ENCODE measurements at places on chromosomes 5 and 9. TPM values are rescaled to one million over a fixed set of nuclear protein-coding genes. Genes with fewer than 3 reads are reported as not detected.

SPACA9 gene
- total RNA-seq, result 2.0 TPM

PCDH12 gene
- total RNA-seq, result 2.4 TPM

APBA1 gene
- 24.9 TPM for total RNA-seq

DNA sequence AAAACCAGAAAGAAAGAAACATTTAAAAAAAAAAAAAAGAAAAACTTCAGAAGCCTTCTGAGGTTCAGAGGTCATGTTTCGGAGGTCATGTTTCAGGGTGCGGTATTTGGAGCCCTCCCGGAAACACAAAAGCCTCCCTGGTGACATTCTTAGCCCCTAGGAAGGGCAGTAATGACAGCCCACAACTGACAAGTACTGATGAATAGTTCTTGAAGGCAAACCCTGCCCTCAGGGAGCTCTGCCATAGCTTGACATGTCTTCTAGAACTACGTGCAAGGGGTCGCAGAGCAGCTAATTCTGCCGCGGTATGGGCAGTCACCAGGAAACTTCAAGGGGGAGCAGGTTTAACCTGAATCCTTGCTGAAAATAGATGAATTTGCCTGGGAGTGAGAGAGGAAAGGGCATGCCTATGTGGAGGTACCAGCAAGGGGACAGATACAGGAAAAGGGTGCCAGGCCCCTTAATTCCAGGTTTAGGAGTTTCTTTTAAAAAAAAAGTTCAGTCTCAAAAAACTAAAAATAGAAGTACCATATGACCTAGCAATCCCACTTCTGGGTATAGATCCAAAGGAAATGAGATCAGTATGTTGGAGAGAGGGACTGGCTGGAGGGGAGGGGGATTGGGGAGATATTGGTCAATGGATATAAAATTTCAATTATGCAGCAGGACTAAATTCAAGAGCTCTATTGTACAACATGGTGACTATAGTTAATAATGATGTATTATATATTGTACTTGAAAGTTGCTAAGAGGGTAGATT is 98.4 kb downstream of the C9orf152 start:
- DNase-seq, result no peak

DNA sequence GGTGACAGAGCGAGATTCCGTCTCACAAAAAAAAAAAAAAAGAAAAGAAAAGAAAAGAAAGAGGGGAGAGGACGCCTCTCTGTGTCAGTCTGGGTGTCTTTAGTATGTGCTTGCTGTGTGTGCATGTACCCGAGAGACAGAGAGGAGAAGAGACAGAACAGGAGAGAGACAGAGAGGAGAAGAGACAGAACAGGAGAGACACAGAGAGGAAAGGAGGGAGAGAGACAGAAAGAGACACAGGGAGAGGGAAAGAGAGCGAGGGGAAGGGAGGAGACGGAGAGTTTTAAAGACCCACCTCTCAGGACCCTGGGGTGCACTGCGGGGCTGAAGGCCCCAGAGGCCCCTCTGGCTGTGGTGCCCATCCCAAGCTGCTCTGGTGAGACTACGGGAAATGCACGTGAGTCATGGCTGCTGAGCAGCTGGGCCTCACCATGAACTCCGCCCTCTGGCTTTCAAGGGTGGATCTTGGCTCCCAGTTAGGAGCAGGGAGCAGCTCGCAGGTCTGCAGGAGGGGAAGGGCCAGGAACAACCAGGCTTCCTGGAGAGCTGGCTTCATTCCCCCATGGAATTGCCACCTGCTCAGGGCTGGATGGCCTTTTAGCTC is 7.9 kb downstream of the SLC6A3 start:
- DNase-seq, result no peak

All from frontal cortex (tissue), 4 donors.